ENCODE measurements at places on chromosomes 7 and 10.

- DNase-seq, result no peak
Observed at GRCh38 chr10:18949391-18949790, 99.2 kb upstream of the MALRD1 start.

GRCh38 chr10:12042409-12042796 lies 206 bp downstream of the UPF2 start:
- peak; percentile 26 for DNase-seq

GRCh38 chr10:88911116-88911515 lies 31.1 kb downstream of the STAMBPL1 start:
- no peak for DNase-seq

- DNase-seq, result no peak
Observed at GRCh38 chr7:52652621-52653020, 382.8 kb upstream of the POM121L12 start.

- no peak for DNase-seq
Observed at GRCh38 chr10:2225609-2226008, 488.3 kb upstream of the ADARB2 start.

DNA sequence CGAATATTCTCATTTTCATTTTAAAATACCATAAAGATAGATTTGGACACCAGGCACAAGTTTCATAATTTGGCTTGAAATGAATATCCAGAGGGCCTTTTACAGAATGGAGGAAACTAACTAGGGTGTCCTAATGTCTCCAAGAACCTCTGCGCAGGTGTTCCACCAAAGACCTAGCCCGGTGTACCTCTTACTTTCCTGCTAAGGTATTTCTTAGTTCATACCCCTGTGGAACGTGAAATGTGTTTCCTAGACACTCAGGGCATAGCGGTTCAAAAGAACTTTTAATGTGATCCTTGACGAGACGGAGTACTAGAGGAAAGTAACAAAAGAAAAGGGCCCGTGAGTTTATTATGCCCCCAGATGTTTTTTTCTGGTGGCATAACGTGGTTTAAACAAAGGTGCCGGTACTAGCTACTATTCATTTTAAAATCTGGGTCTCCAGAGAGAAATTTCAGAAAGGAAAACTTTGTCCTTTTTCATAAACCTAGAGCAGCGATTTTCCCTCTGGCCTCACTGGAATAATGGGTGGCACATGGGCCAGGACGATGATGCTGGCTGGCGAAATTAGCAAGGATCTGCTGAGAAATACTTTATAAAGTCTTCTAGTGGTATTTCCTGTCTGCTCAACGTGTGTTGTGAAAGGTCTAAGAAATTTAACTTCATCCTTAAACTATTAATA lies 1.4 kb downstream of the APBB1IP start:
- DNase-seq, result no peak

DNA sequence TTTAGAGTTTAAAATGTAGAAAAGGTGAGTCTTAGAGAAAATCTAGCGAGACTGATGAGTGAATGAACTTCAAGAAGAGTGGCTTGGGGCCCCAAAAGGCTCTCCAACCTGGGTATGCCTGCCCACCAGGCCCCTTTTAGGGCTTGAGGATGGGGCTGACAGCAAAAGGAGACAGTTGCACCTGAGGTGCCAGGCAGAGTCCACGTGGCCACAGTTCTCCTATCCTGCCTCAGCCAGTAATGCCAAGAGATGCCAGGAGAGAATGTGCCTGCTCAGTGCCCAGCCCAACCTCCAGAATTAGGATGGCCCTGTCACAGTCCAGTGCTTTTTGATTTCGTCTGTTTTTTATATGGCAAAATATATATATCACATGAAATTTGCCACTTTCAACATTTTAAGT lies 156.5 kb downstream of the SLIT1 start:
- no peak for DNase-seq

DNA sequence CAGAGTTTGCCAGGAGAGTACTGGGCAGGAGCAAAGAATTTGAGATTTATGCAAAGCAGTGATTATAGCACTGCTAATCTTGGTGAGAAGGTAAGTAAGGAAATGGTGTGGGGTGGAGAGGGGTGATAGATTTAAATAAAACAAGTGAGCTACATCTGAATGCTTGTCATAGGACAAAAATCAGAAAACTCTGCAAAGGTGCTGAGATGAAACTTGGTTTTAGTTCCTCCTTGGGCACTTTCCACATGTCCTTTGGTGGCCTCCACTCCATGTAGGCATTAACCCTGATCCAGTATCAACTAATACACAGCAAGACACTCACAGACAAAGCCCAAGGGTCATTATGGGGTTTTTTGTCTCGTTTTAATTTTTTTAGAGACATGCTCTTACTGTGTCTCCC lies 25.7 kb upstream of the FAM107B start:
- DNase-seq, result no peak

GRCh38 chr7:95553939-95554338 lies 42.4 kb downstream of the PDK4 start:
- DNase-seq, result no peak

DNA sequence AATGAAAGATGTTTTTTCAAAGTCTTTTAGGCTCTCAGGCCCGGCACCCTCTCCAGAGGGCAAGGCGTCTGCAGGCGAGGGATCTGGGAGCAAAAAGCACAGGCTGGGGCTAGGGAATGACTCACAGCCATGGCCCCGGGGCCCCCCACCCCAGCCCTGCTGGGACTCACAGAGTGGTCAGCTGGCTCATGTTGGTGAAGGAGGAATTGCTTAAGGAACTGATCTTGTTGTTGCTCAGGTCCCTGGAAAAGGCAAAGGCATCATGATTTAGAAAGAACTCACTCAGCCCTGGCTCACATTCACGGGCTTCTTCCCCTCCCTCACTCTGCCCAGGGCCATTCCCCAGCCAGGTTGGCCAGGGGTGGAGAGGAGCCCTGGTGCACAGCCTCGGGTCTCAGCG lies 151.5 kb downstream of the SLIT1 start:
- no peak for DNase-seq

DNA sequence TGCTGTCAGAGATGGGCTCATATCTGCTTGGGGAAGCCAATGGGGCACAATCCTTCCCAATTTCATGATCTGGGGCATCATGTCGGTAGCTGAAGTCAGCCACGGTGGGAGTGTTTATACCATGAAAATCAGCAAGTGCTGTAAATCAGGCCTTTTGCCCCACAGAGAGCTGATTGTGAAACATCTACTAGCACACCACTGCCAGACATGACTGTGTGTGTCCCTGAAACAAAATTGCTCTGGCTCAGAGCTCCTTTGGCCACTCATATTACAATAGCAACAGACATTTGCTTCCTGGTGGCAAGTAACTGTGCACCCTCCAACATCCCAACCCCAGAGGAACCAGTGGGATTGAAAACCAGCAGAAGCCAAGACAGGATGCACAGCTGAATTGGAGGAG lies 23.7 kb downstream of the GPR26 start:
- DNase-seq, result no peak

DNA sequence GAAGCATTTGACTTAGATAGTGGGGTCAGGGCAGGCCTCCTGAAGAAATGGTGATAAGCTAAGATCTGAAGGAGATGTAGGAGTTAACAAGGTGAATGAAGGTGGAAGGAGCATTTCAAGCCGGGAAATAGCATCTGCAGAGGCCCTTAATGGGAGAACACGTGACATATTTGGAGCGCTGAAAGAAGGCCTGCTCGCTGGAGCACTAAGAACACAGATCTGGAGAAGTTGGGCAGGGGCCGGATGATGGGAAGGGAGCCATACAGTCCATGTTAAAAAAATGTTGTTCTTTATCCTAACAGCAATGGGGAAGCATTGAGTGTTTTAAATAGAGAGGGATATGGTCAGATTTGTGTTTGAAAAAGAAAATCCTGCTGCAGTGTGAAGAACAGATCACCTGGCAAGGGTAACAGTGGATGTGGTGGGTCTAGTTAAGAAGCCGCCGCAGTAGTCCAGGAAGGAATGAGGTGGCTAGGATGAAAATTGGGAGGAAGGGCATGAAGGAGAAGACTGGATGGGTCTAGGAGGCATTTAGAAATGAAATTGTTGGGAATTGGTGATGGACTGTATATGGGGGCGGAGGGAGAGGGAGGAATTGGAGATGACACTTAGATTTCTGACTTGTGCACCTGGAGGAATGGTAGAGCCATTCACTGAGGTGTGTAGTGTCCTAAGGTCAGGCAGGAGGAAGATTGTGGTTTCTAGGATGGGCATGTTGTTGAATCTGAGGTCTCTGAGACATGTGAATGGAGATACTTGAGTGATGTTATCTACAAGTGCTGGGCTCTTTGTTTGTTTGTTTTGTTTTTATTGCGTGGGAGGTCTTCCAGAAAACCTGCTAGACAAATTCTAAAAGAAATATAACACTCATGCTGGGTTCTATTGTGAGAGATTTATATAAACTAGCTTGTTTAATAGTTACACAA lies 58.4 kb downstream of the MET start:
- no peak for DNase-seq
